ENCODE measurements at places on chromosomes 6 and 20.

DNA sequence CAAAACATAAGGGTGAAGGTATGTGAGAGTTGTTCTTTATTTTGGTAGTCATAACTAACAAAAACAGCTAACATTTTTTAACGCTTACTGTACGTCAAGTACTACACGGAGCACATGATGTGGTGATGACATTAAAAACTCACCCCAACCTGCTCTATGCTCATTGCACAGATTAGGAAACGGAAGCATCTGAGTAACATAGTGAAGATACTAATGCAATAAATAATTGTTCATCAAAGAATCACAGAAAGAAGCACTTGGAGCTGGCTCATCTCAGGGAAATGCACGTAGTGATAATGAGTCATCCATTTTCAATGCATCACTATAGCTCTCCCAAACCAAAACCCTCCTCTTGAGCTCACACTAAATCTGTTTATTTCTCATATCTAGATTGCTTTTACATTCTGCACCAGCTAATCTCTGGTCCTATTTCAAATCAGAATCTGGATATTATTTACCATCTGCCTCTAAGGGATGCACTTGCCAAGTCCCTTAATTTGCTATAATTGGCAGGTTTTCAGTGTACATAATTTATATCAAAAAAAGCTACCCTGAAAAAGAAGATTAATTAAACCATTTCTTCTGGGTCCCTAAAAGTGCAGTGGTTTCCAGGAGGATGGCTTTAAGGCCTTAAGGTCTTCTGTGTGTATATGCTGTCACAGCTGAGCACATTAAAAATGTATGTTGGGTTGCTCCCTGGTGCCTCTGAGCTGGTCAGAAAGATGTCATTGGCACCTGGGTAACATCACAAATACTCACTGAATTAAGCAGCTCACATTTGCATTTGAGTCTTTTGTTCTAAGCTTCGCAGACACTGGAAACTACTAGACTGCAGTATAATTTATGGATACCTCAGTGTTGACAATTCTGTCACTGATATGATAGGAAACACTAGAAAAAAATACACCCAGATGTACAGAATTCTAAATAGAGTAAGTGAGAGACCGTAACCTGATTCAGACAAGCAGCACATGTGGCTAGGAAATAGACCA is 677.4 kb upstream of the CITED2 start:
- DNase-seq: no peak

DNA sequence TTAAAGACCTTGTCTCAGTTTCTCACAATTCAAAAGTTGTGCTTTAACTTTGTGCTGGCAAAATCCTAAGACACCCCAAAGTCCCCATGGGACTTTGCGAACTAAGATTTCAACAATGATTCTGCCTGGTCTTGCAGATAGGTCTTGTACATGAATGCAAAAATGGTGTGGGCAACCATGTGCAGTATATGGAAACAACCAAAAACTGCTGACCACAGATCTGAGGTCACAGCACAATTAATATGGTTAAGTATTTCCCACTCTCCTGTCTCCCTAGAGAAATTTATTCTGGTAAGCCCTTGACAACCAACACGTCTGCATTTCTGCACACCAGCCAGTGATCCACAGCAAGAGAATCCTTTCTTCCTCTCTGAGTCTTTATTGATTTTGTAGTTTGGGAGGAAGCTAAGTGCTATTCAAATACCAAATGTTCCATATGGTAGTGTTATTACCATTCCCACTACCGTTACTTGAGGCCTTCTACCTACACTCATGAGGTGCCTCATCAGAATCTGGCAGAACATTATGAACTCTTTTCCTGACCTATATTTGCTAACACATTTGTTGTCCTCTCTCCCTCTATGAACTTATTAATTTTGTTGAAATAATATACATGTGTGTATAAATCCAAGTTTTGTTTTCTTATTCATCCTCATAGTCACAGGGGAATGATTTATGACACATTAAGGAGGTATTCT is 178.7 kb downstream of the ATXN1 start:
- no peak for DNase-seq

GRCh38 chr6:27575594-27576361 is 102.9 kb upstream of the ZNF184 start:
- DNase-seq: no peak

DNA sequence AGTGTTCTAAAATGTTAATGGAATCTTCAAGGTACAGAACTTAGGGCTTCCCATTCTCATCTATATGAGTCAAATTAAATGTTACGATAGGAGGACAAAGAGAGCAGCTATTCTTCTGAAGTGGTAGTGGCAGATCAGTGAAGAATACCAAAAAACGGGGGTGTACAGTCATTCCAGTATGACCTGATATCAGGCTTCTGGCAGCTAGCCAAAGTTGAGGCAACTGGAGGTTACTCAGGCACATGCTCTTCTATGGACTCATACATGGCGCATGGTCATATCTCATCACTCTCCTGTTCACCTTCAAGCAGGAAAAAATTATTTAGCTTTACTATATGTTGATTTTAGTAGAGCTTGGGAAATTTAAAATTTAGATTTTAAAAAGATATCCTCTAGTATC is 1608.8 kb downstream of the GRIK2 start:
- no peak for DNase-seq

DNA sequence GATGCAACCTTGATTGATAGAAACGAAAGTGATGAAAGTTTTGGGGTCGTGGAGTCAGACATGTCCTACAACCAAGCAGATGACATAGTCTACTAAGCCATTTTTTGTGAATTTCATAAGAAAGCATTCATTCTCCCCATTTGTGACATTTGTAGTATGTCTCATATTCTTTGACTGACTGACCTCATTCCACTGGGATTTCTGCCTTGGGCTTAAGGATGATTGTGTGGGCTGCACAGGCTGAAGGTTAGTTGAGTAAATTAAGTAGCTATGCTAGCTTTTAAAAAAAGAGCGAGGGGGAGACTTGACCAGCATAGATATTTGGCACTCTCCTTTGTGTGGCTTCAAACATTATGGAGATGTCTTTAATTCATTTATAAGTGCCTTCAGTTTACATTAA is 28.9 kb downstream of the STMND1 start:
- no peak for DNase-seq

GRCh38 chr20:3705970-3706739 is 6.2 kb downstream of the SIGLEC1 start:
- DNase-seq: no peak

GRCh38 chr6:13743736-13744127 is 32.1 kb upstream of the RANBP9 start:
- no peak for DNase-seq

DNA sequence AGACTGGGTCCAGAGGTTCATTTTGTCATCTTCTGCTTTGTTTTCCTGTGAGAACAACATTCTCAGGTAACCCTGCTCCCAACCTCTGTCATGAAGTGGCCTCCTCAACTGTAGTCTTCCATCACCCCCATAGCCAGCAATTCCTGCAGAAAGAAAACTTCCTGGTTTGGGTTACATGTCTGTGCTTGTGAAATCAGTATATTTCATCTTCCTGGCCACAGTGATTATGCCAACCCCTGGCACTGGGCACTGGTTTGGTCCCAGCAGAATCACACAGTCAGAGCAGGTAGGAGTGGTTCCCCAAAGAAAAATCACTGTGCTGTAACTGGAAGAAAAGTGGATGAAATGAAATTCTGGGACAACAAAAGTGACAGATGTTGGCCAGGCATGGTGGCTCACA is 52.5 kb downstream of the CRYBG1 start:
- DNase-seq: no peak

DNA sequence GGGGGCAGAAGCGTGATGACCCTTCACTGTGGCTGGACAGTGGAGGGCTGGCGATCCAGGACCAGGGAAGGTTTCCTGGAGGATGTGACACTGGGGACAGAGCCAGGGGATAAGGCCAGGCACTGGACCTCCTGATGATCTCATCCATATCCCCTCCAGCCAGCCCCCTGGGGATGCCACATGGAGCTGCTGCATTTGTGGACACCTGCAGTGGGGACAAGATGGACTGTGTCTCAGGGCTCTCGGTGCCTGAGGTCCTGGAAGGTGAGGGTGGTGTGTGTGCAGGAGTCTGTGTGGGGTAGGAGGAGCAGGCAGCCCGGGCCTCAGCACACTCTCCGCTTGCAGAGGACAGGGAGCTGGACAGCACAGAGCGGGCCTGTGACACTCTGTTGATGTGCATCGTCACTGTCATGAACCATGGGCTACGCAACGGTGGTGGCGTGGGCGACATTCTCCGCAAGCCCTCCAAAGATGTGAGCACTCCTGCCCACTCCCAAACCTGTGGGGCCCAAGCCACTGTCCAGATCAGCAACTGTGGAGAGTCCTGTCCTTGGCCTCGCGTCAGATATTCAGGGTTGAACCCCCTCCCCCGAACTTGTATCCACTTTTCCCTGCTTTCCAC is 19.9 kb downstream of the UQCC2 start:
- no peak for DNase-seq

DNA sequence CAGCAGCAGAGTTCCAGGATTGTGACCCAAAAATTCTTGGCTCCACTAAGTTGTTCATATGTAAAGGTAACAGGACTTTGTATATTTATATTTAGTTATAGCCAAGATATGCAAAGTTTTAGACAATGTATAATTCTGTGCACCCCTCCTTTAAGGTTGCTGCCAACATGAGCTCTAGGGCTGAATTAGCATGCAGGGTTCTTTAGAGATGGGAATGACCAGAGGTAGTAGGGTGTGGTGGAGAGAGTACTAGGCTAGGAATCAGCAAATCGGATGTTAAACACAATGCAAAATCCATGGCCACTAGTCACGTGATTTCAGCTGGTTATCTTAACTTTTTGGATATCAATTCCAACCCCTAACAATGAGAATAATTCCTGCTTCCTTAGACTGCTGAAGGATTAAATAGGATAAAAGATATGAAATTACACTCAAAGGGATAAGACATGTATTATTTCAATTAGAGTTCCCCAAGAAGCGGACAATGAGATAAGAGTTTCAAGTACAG is 260.3 kb upstream of the RNF24 start:
- no peak for DNase-seq

- DNase-seq: no peak
Measured at GRCh38 chr20:62692176-62692575, 16.5 kb upstream of the NTSR1 start.

DNA sequence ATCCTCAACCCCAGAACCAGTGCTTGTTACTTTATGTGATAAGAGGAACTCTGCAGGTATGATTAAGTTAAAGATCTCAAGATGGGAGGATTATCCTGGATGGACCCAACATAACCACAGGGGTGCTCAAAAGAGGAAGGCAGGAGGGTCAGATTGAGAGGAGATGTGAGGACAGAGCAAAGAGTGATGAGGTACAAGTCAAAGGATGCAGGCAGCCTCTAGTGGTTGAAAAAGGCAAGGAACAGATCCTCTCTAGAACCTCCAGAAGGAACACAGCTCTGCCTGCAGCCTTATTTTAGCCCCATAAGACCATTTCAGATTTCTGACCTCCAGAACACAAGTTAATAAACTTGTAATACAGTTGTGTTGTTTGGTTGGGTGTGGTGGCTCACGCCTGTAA is 41.2 kb downstream of the PDSS2 start:
- DNase-seq: no peak

DNA sequence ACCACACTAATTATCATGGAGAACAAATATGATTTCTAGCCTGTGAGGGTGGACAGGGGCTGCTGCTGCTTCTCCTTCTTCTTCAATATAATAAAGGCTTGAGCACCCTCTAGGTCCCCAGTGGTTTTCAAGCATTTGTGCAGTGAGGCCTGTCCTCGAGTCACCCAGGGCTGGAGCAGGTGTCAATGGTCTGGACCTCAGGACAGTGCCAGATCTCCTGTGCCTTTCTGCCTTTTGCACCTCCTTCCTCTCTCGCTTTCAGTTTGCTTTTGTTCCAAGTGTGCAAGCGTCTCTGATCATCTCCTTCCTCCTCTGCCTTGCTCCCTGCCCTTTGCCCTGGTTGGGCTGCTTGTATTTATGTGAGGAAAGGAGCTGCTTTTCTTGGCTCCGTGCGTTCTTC is 152.2 kb upstream of the SYNDIG1 start:
- no peak for DNase-seq

GRCh38 chr6:12333128-12333527 is 43.0 kb downstream of the EDN1 start:
- DNase-seq: no peak

- no peak for DNase-seq
Measured at GRCh38 chr20:12966468-12967085, 42.2 kb upstream of the SPTLC3 start.

DNA sequence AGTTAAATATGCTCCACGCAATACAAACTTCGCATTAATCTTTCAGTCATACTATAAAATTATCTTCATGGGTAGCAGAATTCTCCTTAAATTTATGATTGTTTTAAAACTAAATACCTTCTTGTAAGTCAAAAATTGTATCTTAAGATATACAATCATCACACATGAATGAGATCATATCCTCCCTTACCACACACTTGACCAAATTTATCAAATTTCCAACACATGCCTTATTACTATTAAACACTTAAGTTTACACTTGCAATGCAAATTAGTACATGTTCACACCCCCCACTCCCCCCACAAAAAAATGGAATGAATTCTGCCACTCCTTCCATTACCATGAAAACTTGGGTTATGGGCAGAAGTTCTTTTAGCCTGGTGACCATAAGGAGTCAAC is 13.8 kb downstream of the RANBP9 start:
- no peak for DNase-seq

GRCh38 chr6:29532320-29532951 is 27.1 kb downstream of the UBD start:
- no peak for DNase-seq

GRCh38 chr6:154488248-154488593 is 22.3 kb downstream of the CNKSR3 start:
- DNase-seq: no peak

Measured in T-helper 22 cell (primary cell).